Retinal pigment epithelial cell (primary cell): ENCODE measurements at places on chromosomes 3 and 15.
A peak's percentile ranks its signal among the peaks of the same experiment; 100 is the strongest.

DNA sequence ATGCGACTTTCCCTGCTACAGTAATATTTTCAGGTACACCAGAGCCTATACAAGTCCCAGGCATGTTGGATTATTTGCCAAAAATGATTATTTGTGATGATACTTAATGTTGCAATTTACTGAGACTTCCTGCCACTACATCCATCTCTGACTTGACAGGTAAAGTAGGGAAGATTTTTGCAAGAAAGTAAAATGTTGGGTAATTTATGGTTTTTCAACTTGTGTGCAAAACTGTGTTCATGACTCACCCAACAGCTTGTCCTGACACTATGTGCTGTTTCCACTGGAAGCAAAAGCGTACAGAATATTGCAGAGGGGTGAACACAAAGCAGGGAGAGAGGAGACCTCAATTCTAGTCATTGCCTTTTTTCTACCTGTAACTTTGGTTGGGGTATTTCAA lies 5.4 kb upstream of the CRBN start:
- DNase-seq, result no peak

GRCh38 chr3:153503873-153504272 lies 341.8 kb downstream of the RAP2B start:
- no peak for DNase-seq

- no peak for DNase-seq
Observed at GRCh38 chr15:25375557-25375956, 63.3 kb downstream of the UBE3A start.

- DNase-seq, result no peak
Observed at GRCh38 chr3:10321630-10322351, 879 bp upstream of the SEC13 start.

- DNase-seq, result no peak
Observed at GRCh38 chr15:100602823-100603393, 519 bp downstream of the ASB7 start.

GRCh38 chr3:32613183-32613582 lies 42.5 kb upstream of the DYNC1LI1 start:
- no peak for DNase-seq

DNA sequence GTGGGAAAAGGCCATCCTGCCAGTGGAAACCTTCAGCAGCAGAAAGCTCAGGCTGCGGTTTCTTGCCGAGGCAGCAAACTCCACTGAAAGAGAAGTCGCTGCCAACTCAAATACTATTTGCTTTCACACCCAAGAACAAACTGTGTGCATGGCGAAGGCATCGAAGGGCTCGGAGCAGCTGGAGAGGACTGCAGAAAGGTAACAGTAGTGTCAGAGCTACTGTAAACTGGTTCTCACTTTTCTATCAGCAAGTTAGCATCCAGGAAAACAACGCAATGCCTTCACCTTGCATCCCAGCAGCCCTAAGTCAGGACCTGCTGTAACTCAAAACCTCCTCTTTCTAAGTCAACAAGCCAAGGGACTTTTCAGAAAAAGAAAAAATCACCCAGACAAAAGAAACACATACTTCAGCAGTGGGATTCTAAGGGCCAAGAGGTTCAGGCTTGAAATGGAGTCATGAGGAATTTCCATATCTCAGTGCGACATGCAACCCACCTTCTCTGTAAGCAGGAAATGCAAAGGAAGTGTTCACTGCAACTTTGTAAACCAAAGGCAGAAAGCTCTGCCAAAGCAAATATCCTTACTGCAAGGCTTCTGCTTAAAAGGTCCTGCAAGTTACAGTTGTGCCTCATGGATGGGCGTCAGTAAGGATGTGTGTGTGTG lies 193.5 kb downstream of the FOXP1 start:
- DNase-seq, result no peak

GRCh38 chr3:149384911-149385321 lies 7.5 kb upstream of the TM4SF1 start:
- peak; percentile 100 for DNase-seq

GRCh38 chr3:72035606-72036005 lies 250.7 kb upstream of the PROK2 start:
- no peak for DNase-seq

- no peak for DNase-seq
Observed at GRCh38 chr3:192026661-192027060, 565.7 kb downstream of the PYDC2 start.

DNA sequence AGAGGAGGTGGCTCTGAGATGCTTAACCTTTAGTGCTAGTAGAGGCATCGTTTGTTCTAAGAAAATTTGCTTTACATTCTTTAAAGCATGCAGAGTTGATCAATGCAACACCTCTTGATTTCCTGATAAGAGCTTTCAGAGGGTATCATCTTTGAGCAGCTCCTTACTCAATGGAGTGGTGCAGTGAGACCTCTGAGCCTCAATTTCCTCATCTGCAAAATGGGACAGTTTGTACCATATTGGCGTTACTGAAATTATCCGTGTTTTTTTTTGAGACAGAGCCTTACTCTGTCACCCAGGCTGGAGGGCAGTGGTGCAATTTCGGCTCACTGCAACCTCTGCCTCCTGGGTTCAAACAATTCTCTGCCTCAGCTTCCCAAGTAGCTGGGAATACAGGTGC lies 1.6 kb upstream of the TMEM42 start:
- no peak for DNase-seq

DNA sequence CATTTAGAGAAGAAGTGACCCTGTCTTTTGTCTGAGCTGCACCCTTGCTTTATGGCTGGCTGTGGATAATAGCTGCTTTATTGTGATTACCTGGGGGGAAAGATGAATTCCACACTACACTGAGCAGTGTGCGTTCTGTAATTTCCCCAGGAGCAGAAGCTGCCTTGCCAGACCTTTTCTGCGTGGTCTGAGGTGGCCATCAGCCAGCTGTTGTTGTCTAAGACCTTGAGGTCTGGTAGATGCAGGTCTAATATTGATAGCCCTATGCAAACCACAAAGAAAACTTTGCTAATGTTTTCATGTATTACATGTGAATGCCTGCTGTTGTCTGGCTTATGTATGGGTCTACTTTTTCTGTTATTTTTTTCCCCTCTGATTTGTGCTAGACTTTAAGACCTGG lies 144.6 kb downstream of the THSD4 start:
- DNase-seq, result no peak

- no peak for DNase-seq
Observed at GRCh38 chr3:45088543-45089358, 57.4 kb downstream of the CDCP1 start.

DNA sequence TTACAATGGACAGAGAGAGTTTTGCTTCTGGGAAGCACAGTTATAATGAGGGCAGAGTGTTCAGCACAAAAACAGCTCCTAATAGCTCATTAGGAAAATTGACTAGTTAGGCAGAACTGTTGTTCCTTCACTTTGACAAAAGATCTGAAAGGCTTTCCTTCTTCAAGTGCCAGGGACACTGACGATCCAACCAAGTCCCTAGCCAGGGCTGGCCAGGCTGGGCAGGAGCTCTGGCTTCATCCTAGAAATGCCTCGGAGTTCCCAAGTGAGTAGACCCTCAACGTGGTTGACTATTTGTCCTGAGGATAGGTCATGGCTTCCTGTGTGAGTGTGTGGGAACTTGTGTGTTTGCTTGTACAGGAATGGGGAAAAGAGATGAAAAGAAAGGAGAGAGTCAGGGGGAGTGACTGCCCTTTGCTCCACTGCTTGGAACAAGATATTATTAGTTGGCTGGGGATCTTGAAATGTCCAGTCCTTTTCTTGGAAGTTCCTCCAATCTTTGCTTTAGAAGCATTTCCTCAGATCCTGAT lies 617.9 kb downstream of the NTRK3 start:
- no peak for DNase-seq

- no peak for DNase-seq
Observed at GRCh38 chr3:64654013-64654412, 33.8 kb downstream of the ADAMTS9 start.

GRCh38 chr3:59940718-59941117 lies 890.9 kb upstream of the CFAP20DC start:
- DNase-seq, result no peak

DNA sequence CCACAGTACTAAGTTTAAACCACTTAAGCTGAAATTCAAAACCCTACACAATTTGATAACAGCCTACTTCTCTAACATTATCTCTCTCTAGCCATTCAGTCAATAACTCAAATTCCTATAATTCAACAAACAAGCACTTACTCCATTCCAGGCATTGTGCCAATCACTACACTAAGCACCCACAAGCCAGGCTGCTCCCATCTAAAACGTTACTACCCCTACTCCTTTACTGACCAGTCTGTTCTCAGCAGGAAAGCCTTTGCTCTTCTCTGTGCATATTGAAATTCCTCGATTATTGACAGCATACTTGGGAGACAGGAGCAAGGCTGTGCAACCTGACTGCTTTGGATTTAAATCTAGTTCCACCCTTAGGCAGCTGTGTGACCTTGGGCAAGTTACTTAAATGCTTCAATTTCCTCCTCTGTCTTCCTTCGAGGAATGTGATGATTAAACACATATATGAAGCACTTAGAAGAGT lies 177.2 kb upstream of the THBS1 start:
- DNase-seq, result peak; percentile 87

GRCh38 chr3:123739754-123740153 lies 144.4 kb downstream of the MYLK start:
- no peak for DNase-seq

DNA sequence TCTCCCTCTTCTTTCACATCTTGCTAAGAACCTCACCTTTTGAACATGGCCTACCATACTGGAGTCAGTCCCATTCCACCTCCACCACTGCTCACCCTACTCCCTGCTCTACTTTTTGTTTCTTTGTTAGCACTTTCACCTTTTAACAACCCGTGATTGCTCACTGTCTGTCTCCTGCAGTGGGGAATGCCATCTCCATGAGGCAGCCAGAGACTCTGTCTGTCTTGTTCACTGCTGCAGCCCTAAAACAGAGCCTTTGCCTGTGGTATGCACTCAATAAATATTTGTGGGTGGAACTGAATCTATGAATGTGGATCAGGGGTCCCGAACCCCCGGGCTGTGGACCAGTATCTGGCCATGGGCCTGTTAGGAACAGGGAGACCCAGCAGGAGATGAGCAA lies 16.5 kb upstream of the TLE3 start:
- DNase-seq, result no peak

- DNase-seq, result no peak
Observed at GRCh38 chr3:52477076-52477795, 17.9 kb upstream of the STAB1 start.

- no peak for DNase-seq
Observed at GRCh38 chr15:65085990-65086679, 9.6 kb downstream of the KBTBD13 start.

- DNase-seq, result no peak
Observed at GRCh38 chr3:126118591-126118990, 34.7 kb upstream of the SLC41A3 start.

- DNase-seq, result no peak
Observed at GRCh38 chr3:5217824-5218595, 30.5 kb downstream of the EDEM1 start.

DNA sequence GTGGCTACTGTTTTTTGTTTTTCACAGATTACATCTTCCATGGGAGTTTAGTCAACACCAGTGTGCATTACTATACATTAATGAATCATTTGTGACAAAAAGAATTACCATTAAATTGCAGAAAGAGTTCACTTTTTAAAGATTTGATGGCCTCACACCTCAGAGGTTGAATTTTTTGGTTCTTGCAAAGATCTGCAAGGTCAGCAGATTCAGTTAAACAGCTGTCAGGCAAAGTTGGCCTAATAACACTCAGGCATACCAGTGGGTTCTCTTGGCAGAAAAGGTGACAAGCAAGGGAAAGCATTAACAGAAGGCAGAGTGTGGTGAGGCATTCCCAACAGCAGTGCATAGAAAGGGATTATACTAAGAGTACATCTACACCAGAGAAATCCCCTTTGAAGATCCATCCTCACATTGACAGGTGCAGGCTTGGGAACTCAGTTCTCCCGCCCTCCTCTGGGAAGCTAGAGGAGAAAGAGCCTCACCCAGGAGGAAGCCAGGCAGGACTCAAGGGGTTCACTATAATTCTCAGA lies 24.3 kb upstream of the PTX3 start:
- DNase-seq, result no peak

DNA sequence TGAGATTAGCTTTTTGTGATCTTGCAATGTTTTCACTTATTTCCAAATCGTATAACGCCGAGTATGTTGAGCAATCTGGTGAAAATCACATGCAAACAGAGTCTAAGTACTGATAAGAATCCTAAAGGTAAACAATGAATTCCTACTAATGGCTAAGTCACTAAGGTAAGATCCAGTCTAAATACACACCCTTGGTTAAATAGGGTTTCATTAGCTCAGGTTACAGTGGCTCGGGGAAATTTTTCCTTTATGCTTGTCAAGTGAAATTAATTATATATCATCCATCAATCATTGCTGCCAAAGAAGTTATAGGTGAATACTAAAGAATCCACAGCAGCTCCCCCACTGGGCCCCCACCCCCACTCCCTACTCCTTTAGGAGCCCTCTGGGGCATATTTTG lies 139.3 kb downstream of the SOX2 start:
- DNase-seq, result no peak

DNA sequence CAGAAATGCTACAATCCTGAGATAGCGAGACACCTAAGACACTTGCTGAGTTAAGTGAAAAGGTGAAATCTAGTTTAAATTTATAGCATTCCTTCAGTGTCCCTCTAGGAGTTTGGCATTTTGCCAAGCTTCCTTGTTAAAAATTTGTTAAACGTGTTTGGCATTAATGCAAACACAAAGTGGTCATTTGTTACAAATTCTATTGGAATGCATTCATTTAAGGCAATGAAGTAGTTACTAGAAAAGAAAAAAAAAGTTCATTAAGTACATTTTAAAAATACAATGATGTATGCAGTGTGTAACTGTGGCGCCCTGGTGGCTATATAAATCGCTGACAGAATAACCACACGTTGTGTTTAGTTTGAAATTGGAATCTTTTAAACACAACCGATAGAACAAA lies 31.3 kb upstream of the WNT5A start:
- DNase-seq, result no peak

DNA sequence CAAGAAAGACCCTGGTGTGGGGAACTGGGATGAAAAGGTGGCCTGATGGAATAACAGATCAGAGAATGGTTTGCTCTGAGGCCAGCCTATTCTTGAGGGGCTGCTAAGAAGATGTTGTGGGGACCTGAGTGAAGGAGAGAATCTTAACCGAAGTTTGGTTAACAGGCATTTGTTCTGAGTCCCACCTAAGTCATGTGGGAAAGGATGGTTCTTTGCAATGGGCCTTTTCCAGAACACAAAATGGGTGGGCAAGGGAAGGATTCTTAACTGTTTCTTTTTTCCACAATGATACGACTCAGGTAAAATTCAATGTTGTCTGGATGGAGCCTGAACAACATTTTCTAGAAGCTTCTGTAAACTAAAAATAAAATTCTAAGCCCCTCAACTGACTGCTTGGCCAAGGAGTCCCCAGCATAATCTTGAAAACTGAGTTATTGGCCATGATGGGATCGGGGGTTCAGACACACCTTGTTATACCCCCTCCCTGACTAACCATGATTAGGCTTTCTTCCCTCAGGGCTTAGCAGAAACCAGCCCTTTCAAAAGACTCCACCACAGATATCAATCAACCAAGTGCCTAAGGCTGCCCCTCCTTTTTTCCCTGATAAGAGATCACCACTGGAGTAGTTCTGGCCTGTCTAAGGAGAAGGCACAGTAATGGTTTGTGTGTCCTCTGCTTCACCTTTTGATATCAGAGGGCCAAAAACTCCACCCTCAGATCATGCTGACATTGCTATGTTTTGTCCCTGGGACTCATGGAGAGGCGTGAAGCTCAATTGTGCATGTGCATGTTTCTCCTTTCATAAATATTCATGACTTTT lies 30.1 kb downstream of the SCN11A start:
- DNase-seq, result no peak
